ENCODE measurements at places on chromosomes 3 and 15. TPM values are rescaled to one million over a fixed set of nuclear protein-coding genes. Genes with fewer than 3 reads are reported as not detected.

DNA sequence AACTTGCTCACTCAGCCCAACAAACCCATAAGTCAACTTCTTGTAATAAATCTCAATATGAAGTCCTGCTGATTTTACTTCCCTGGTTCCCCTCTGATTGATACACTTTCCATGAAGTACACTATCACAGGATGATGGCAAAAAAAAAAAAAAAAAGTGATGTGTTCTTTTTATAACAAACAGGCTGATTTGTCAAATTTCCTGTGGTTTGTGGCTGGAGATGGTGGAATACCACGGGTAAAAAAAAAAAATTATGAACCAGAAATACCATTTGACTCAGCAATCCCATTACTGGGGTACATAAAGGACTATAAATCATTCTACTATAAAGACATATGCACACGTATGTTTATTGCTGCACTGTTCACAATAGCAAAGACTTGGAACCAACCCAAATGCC lies 10.7 kb upstream of the SERPINI2 start:
- DNase-seq: no peak

GRCh38 chr3:117725314-117725713 lies 1015.7 kb downstream of the TUSC7 start:
- no peak for DNase-seq

DNA sequence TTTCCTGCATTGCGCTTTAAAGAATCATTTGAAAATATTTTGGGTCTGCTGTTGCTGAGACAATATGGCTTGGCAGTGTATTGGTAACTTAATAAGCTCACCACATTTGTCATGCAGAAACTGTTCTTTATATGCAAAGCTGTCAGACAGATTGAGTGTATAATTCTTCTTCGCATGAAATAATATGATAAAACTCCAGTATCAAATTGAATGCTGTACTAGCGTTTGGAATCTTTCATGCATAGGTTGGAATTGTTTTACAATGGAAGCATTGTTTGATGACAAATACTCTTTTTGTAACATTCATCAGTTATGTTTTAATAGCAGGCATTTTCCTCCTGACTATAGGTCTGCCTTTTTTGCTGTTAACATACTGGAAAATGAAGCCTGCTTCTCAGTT lies 53.8 kb downstream of the RBMS3 start:
- no peak for DNase-seq

DNA sequence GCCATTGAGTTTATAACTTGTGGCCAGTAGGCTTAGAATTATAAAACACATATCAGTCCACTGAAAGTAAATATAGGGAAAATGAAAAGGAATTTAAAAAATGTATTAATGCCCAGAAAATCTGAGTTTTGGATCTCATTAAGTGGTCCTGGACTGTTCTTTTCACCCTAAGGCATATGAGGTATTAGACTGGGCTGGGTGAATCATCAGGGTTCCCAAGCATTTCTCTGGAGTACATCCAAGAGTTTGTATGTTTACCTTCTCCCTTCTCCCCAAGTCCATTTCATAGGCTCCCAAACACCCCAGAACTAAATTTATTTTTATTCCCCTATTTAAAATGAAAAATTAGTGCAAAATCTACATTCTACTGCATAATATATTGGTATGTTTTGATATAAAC lies 31.9 kb upstream of the SPTSSB start:
- no peak for DNase-seq

- peak; percentile 41 for DNase-seq
Measured at GRCh38 chr15:92808598-92809063, 91.5 kb upstream of the CHD2 start.

LACTB gene
- total RNA-seq: 25.0 TPM

DNA sequence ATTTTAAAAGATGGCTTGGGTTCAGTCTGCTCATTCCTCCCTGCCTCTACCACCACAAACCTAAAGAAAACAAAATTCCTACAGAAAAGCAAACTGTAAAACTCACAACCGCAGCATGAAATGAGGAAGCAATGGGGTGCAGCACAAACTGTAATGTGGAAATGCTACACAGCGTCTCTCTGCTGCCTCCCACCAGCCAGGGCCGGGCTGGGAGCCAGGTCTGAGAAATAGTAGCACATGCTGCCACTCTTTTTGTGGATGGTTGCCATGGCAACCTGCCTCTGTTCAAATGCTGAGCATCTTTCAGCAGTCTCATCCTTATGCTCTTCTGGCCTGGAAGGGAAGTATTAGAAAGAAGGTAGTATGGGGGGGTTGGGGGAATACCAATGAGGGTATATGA lies 55.4 kb downstream of the EOMES start:
- DNase-seq: no peak

DNA sequence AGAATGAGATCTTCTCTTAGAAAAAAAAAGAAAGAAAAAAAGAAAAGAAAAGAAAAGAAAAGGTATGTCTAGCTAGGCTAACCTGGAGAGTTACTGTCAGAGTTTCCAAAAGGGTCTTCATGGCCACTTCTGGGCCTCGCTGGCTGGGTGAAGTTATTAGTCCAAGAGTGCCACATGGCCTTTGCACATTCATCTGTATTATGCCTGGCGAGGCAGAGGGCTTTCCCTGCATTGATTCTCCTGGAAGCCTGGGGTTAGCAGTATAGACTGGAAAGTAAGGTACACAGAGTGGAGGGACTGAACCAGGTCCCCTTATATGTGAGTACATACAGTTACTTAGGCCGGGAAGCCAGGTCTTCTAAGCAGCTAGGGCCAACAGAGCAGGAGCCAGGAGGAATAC lies 54.8 kb upstream of the CGNL1 start:
- DNase-seq: no peak

GRCh38 chr15:66724732-66725463 lies 22.9 kb downstream of the SMAD6 start:
- DNase-seq: no peak

GPR27 gene
- not detected for total RNA-seq

DNA sequence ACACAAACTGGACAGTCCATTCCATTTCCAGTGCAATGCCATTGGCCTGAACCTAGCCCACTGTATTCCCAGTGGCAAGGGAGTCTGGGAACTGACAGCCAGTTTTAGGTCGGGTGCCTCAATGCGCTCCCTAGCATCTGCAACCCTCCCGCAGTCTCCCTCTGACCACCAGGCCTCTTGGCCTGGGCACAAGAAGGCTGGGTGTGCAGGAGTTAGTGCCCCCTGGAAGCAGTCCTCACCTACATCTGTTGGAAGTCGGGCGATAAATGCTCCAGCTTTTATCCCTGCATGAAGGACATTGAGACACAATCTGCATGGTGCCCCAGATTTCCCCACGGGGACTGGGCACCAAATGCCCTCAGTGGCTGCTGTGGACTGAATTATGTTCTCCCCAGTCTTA lies 12.7 kb downstream of the C3orf22 start:
- no peak for DNase-seq

MST1R gene
- 0.21 TPM for total RNA-seq

DNA sequence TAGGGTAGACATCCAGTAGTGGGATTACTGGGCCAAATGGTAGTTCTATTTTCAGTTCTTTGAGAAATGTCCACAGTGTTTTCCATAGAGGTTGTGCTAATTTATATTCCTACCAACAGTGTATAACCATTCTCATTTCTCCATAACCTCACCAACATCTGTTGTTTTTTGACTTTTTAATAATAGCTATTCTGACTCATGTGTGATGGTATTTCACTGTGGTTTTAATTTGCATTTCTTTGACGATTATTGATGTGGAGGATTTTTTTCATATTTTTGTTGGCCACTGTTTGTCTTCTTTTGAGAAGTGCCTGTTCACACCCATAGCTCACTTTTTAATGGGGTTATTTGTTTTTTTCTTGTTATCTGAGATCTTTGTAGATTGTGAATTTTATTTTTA lies 125.2 kb downstream of the CFAP20DC start:
- no peak for DNase-seq

CGNL1 gene
- 0.43 TPM for total RNA-seq

DNA sequence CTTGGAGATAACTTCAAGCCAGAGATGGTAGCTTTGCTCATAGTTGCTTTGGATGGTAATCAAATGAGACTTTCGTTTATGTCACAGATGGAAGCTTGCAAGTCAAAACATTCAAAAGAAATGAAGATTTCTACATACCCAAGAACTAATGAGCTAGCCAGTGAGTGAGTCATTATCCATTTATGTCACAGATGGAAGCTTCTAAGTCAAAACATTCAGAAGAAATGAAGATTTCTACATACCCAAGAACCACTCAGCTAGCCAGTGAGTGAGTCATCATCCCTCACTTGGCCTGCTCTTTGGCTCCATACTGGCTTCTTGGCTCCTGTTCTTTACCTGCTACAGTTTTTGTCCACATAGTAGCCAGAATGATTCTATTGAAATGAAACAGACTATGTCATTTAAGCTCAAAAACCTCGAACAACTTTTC lies 559.8 kb upstream of the CBLB start:
- peak; percentile 95 for DNase-seq

- DNase-seq: no peak
Measured at GRCh38 chr15:88179562-88179961, 77.0 kb downstream of the NTRK3 start.

LNP1 gene
- 7.0 TPM for total RNA-seq

RBPMS2 gene
- total RNA-seq: 0.48 TPM
